Astrocyte of the spinal cord (primary cell): ENCODE measurements at places on chromosomes 7 and 10.

GRCh38 chr7:9120331-9120730, 686.9 kb downstream of the NXPH1 start:
- no peak for DNase-seq

DNA sequence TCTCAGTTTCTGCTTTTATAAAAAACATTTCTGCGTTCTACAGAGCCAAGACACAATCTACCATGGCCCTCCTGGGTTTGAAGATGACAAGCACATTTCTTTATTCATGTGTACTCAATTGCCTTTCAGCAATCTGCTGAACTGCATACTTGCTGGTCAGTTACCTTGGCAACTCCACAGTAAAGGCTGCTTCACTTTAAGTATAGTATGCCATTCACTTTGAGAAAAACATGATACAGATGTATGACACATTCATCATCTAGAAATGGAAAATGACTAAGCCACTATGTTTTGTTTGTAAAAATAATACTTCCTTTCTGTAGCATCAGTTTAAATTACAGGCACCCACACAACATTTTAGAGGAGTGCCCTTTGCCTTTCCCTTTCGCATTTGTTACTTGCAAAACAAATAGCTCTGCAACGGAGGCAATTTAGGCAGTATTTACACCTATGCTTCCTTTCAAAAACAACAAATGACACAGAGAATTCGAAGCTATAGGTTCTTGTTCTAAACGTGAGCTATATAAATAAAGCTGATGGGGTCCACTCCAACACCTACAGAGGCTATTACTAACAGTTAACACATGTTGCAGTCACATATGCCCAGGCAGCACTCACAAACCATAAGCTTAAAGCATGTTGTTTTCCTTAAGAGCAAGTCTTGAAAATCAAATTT, 23.5 kb downstream of the SGCE start:
- peak; percentile 89 for DNase-seq

DNA sequence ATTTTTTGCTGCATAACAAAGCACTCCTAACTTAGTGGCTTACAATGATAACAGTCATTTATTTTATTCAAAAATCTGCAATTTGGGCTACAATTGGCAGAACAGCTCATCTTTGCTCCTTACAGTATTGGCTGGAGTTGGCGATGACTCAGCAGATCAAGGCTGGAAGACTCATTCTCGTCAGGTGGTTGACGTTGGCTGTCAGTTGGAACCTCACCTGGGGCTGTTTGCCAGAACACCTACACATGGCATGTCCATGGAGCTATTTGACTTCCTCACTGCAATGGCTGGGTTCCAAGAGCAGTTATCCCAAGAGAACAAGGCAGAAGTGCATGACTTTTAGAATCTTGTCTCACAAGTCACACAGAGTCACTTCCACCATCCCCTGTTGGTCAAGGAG, 75.1 kb downstream of the NOD1 start:
- no peak for DNase-seq

- DNase-seq: peak; percentile 78
Observed at GRCh38 chr10:66836057-66836456, 89.8 kb upstream of the LRRTM3 start.

- peak; percentile 32 for DNase-seq
Observed at GRCh38 chr10:122264436-122264835, 6.7 kb upstream of the BTBD16 start.

- DNase-seq: no peak
Observed at GRCh38 chr10:93337309-93337721, 144.8 kb downstream of the MYOF start.

DNA sequence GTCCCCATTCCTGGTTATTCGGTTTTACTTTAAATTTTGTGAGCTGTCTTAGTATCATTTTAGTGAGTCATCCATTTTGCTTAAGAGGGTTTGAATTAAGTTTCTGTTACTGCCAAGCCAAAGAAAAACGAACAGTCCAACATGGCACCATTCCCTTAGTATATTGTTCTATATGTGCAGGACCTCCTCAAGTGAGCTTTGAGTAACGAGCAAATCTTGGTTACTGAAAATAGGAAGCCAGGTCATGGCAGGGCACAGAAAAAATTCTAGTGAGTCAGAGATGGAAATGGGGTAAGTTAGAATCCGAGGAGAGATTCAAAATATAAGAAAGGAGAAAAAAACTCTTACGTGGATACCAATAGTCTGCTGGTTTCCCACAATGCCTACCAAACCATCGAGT, 292.9 kb downstream of the BAMBI start:
- DNase-seq: peak; percentile 64

- peak; percentile 96 for DNase-seq
Observed at GRCh38 chr7:114889646-114890285, 32.1 kb upstream of the MDFIC start.

DNA sequence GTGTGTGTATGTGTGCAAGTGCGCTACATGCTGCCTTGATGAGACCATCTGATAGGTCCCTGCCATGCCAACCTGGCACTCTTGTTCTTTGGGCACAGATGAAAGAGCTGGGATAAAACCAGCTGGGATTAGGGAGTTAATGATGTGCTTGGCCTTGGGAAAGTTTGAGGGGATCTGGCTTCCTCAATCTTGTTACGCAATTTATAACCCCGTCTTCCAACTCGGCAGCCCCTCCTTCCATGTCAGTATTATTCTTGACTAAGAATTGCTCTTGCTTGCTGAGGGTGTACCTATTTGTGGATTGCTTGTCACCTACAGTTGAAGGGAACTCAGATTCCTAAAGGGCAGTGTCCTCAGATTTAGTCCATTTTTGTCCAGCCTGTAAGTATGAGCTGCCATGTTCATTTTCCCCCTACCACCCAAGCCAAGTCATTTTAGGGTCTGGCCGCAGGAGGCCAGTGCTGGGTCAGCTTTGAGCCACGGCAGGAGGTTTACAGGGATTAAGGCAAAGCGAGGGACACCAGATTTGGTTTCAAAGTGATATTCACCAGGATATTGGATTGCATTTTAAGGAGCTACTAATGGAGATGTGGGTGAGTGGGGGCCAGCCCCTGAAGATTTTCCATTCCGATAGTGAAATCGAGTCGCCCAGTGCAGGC, 34.1 kb upstream of the KCNMA1 start:
- DNase-seq: no peak

- DNase-seq: no peak
Observed at GRCh38 chr7:84294847-84295455, 100.4 kb upstream of the SEMA3A start.

DNA sequence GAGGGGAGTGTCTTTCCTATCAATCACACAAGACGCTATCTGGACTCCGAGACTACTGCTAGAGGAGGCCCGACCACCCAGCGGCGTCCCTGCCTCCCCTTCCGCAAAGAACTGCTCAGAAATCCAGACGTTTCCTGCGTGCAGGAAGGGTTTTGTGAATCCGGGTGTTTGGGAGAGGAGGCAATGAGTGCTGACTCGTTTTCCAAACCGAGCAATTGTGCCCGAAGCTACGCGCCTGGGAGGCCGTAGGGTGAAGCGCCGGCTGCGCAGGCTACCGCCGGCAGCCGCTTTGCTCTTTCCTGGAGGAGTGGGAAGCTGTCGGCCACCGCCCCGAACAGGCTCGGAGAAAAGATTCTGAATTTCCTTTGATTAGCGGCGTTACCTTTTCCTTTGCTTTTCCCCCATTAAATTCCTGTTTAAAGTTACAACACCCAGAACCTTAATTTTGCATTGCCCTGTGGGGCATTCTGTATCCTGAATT, 5.3 kb downstream of the VAX1 start:
- no peak for DNase-seq

- DNase-seq: no peak
Observed at GRCh38 chr10:72079356-72079755, 9.0 kb downstream of the SPOCK2 start.

DNA sequence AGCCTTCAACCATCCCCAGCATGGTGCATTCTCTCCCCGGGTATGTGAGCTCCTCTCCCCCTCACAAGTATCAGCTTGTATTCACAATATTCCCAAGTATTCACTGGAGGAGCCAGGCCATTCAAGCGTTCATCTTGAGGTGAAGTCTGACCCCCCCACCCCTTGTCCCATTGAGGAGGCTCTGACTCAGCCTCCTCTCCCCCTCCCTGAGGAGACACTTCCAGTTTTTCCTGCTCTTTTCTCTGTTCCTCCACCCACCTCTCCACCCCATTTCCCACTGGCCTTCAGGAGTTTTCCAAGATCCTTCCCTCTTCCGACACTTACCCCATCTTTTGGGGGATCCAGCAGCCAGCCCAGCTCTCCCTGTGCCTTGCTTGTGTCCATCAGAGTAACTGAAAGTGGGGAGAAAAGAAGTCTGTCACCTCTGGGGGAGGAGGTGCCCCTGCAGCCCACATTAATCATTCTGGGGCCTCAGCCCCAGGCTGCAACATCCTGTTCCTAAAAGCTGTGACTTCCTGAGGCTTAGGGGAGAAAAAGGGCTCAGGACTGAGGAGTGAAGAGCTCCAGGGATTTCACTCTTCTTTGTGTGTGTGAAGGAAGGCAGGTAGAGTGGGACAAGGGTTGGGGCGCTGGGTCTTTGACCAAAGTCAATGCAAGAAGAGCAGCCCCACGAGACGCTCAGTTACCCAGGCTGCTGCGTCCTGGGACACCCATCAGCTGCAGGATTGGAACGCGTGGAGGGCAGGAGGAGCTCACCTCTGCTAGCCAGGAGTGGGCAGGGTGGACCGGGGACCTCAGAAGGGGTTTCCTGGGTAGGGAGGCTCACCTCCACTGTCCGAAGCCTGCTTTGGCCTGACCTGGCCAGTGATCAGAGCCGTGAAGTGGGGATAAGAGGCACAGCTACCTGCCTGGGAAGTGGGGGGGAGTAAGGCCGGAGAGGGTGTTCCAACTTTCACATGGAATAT, 1.1 kb downstream of the EPHA1 start:
- DNase-seq: no peak

DNA sequence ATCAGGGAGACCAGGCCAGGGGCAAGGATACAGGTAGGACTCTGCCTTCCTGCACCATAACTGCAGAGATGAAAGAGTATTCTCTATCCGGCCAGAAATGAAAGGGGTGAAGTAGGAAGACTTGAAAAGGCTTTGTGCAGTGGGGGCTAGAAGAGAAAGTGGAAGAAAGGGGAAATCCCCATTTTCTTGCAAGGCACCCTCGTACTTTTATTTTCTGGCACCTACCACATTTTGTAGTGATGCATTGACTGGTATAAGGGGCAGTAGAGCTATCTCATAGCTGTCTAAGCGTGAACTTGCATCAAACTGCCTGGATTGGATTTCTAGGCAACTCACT, 752 bp upstream of the CAMK2G start:
- no peak for DNase-seq

DNA sequence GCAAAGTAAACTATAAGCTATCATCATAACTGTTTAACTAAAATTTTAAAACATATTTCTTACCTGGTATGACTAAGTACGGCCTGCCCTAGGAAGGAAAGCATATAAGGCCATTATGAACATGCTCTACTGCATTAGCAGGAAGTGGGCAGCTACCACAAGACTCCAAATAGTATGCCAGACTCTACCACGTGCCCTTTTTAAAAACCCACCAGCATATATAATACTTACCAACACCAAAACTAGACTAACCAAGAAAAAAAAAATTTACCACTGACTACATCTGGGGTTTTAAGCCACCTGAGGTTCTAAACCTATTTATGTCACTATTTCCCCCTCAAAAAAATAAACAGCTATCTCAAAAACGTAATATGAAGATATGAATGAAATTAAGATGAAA, 30.1 kb downstream of the NUDCD3 start:
- DNase-seq: no peak

DNA sequence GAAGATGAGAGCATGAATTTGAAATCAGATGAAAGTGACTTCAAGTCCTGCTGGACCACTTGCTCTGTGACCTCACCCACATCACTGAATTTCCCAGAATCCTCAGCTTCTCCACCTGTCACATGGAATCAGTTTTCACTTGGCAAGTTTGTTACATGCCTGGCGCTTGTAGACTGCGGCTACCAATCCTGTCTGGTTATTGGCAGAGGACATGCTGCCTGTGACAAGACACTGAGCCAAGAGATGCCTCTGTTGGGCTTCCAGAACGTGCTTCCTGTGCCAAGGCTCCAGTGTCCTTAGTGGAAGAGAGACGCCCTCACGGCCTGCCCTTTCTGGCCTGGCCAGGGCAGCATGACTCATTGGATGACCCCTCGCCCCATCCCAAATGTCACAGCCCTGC, 4.4 kb upstream of the MYL10 start:
- no peak for DNase-seq

- peak; percentile 96 for DNase-seq
Observed at GRCh38 chr10:44195112-44196007, 189.5 kb downstream of the CXCL12 start.

- DNase-seq: no peak
Observed at GRCh38 chr10:6671976-6672375, 91.9 kb upstream of the PRKCQ start.

GRCh38 chr7:96959135-96959534, 46.2 kb upstream of the DLX6 start:
- DNase-seq: no peak

DNA sequence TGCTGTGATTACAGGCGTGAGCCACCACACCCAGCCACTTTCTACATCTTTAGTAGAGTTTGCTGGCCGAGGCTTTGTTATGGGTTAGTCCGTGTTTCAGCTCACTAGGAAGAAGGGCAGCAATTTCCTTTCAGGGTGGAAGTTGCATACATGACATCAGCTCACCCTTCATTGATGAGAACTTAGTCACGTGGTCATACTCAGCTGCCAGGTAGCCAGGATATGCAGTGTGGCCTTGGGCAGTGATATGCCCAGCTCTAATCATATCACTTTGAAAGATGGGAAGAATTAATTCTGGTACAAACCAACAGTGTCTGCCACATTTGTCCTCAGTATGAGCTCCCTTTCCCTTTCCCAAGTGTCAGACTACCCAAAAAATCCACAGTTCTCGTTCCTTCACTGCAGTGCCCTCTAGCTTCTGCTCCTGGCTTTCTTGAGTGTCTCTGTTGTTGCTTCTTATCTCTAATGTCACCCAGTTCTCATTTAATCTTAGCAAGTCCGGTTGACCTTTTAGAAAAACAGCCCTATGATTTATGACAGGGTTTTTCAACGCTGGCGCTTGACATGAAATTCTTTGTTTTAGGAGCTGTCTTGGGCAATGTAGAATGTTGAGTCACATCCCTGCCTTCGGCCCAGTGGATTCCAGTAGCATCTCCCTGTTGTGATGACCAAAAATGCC, 108.7 kb upstream of the ITGB1 start:
- DNase-seq: no peak

- no peak for DNase-seq
Observed at GRCh38 chr10:18332484-18332883, 192.3 kb downstream of the CACNB2 start.
